ENCODE measurements at places on chromosomes 7 and 10. TPM values are rescaled to one million over a fixed set of nuclear protein-coding genes. Genes with fewer than 3 reads are reported as not detected.

The NSUN5 gene
- 3.7 TPM for total RNA-seq

The MYPN gene
- 0.16 TPM for total RNA-seq

The SPDYE2 gene
- not detected for total RNA-seq

The CYP3A7 gene
- total RNA-seq: not detected

The HPS6 gene
- 29.5 TPM for total RNA-seq

The ZNF736 gene
- 6.6 TPM for total RNA-seq

The PPIF gene
- 20.8 TPM for total RNA-seq

The RHOBTB1 gene
- 62.1 TPM for total RNA-seq

The CPN1 gene
- not detected for total RNA-seq

The PHKG1 gene
- total RNA-seq: 0.65 TPM

The PRSS37 gene
- total RNA-seq: not detected

The FAM24B gene
- 4.2 TPM for total RNA-seq

The MOGAT3 gene
- not detected for total RNA-seq

The CFAP69 gene
- total RNA-seq: 1.3 TPM

The SCD gene
- total RNA-seq: 64.3 TPM

The HMX3 gene
- total RNA-seq: not detected

The DGKB gene
- total RNA-seq: not detected

The CPA1 gene
- not detected for total RNA-seq

The NUTM2D gene
- total RNA-seq: 1.6 TPM

The CTBP2 gene
- total RNA-seq: 84.2 TPM

The CYP3A5 gene
- total RNA-seq: not detected

The GOLGA7B gene
- total RNA-seq: not detected

The ENO4 gene
- not detected for total RNA-seq

The TOMM7 gene
- 94.7 TPM for total RNA-seq

The LRRD1 gene
- under 0.01 TPM for total RNA-seq

The CRYGN gene
- not detected for total RNA-seq

The FOXK1 gene
- total RNA-seq: 36.6 TPM

The EPHA1 gene
- not detected for total RNA-seq

Measured in bladder microvascular endothelial cell (primary cell).